ENCODE measurements at places on chromosomes 5 and 9. TPM values are rescaled to one million over a fixed set of nuclear protein-coding genes. Genes with fewer than 3 reads are reported as not detected.

The LAMC3 gene
- 0.81 TPM for total RNA-seq

The FAM200C gene
- 9.0 TPM for total RNA-seq

The FCN2 gene
- not detected for total RNA-seq

- H3K27ac ChIP-seq, result no peak overlapping the region
- DNase-seq, result no peak
- no peak overlapping the region for H3K4me3 ChIP-seq
- H3K27me3 ChIP-seq, result no peaks in the 10 kb centered on the region
- peaks cover 10% of the 10 kb centered on the region for H3K4me1 ChIP-seq
Measured at GRCh38 chr9:124386201-124386600, 29.0 kb downstream of the PSMB7 start.

GRCh38 chr9:84893419-84894128, 224.0 kb downstream of the NTRK2 start:
- DNase-seq, result no peak
- H3K36me3 ChIP-seq, result no peaks in the 10 kb centered on the region
- no peak overlapping the region for H3K4me3 ChIP-seq
- H3K27ac ChIP-seq, result no peak overlapping the region
- peaks cover 11% of the 10 kb centered on the region for H3K4me1 ChIP-seq

DNA sequence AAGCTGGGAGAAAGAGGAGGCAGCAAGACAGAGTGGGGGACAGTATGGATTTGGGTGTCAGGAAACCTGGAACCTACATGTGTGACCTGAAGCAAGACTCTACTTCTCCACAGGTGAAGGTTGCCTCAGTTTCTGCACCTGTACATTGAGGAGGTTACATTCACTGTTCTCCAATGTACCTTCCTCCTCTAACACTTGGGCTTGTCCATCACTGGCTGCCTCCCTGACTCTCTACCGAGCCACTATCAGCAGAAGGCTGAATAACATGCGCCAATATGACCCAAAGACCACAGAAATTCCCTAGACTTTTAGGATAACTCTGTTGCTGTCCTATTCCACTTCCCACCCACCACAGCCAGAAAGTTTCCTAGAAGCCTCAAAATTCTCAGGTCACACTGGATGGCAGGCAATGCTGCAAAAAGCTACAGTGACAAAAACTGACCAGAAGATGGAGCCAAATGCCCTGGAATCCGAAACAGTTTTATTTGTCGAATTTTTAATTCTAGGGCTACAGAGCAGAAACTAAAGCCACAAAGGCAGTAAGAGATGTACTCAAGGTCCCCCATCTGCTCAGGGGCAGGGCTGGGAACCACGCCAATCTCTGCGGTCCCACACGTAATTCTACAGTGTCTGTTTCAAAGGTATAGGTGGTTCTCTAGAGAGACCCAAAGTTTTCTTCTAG, 64.4 kb downstream of the FAM114A2 start:
- no peaks in the 10 kb centered on the region for H3K27me3 ChIP-seq
- H3K27ac ChIP-seq, result no peak overlapping the region
- no peak for DNase-seq
- H3K36me3 ChIP-seq, result no peaks in the 10 kb centered on the region
- no peak overlapping the region for H3K4me3 ChIP-seq

- H3K36me3 ChIP-seq, result no peaks in the 10 kb centered on the region
- no peak overlapping the region for H3K27ac ChIP-seq
- H3K4me1 ChIP-seq, result peaks cover 11% of the 10 kb centered on the region
- H3K27me3 ChIP-seq, result no peaks in the 10 kb centered on the region
- no peak overlapping the region for H3K4me3 ChIP-seq
- no peak for DNase-seq
Measured at GRCh38 chr5:67515020-67515689, 318.6 kb upstream of the CD180 start.

DNA sequence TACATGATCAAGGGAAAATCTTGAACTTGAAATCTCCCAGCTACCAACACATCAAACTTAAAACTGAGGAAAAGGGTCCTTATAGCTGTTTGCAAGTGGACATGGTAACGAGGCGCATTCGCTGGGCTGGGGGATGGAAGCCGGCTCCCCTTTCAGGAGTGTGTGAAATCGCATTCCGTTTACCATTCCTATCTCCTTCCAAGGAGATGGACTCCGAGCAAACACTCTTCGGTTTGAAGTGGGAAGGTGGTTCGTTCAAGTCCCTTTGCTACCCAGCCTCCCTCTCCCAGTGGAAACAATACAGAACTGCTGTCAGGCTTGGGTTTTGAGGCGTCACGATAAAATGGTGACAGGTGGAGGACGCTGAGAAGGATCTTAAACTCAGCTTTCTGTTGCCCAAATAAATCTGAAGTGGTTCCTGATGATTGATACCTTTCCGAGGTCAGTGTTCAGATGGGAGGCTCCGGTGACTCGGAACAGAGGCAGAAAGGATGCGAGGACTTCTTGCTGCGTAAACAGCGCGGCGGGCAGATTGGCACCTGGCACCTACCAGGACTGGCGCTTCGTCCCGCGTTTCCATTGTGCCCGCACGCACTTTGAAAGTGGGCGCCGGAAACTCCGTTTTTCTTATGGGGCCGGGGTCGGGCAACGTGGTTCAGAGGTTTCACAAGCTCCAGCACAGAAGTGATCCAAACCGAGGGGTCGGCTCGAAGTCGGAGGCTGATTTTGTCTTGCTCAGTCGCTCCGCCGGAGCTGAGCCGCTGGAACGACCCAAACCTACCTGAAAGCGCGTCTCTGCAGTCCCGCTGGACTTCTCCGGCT, 7.0 kb downstream of the MSX2 start:
- H3K4me1 ChIP-seq, result peaks cover 6% of the 10 kb centered on the region
- no peaks in the 10 kb centered on the region for H3K36me3 ChIP-seq
- H3K4me3 ChIP-seq, result no peak overlapping the region
- peaks cover 10% of the 10 kb centered on the region for H3K27me3 ChIP-seq
- DNase-seq, result no peak
- H3K27ac ChIP-seq, result no peak overlapping the region

DNA sequence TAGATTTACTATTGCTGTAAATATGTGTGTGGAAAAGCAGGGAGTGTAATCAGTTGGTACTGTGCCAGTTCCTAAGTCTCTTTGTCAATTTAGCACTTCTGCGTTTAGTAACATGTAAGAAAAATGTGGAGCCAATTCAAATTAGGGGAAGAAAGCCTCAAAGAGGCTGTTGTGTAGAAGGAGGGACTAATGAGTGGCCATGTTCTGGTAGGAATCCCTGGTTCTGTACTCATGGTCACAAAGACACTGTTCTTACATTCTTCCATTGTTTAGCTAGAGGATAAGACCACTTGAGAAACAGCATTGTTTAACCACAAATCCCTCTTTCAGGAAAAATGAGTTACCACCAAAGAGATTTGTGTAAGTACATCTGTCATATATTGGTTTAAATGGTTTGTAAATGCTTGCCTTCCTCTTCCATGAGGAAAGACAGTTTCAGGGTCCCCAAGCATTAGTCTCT, 14.9 kb downstream of the ARHGEF28 start:
- H3K27me3 ChIP-seq, result no peaks in the 10 kb centered on the region
- no peak overlapping the region for H3K4me3 ChIP-seq
- DNase-seq, result no peak
- H3K4me1 ChIP-seq, result peaks cover 54% of the 10 kb centered on the region
- H3K36me3 ChIP-seq, result no peaks in the 10 kb centered on the region

DNA sequence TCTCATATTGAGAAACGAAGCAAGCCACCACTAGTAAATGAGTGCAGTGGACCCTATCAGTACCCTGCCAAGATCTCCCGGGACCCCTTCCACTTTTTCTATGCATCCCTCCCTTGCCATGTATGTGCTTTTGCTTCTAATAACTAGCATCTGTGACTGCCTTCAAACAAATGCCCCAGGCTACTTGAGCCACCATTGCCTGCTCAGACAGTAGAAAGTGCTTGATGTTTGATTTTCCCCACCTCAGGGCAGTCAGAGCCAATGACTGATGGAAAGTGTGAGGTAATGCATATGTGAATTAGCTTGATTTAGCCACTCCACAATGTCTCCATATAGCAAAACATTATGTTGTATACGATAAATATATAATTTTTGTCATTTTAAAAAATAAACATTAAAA, 797.3 kb upstream of the ACO1 start:
- no peaks in the 10 kb centered on the region for H3K36me3 ChIP-seq
- H3K4me1 ChIP-seq, result no peaks in the 10 kb centered on the region
- no peaks in the 10 kb centered on the region for H3K27me3 ChIP-seq

- no peak overlapping the region for H3K27ac ChIP-seq
- H3K36me3 ChIP-seq, result no peaks in the 10 kb centered on the region
- no peak for DNase-seq
- no peak overlapping the region for H3K4me3 ChIP-seq
Measured at GRCh38 chr9:116175614-116176013, 22.0 kb downstream of the PAPPA start.

DNA sequence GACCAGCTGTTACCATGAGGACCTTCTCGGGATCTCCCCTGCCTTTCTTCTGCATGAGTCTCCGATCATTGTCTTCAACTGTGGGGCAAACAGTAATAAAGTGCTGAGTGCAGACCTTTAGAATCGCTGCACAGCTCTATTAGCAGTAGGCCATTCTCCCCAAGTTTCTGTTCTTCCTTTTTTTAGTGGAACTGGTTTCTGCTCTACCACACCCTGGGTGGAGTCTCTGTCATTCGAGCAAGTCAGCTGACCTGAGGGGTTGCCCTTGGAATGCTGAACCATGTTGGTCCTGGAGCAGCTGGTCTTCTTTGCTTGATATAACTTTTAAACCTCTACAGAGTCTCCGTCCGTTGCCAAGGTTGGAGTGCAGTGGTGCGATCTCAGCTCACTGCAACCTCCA, 33.4 kb upstream of the GNPDA1 start:
- no peak overlapping the region for H3K27ac ChIP-seq
- DNase-seq, result no peak
- no peaks in the 10 kb centered on the region for H3K4me1 ChIP-seq
- no peaks in the 10 kb centered on the region for H3K36me3 ChIP-seq

GRCh38 chr5:3613726-3614125, 18.1 kb downstream of the IRX1 start:
- H3K4me1 ChIP-seq, result no peaks in the 10 kb centered on the region
- DNase-seq, result no peak
- H3K27ac ChIP-seq, result no peak overlapping the region
- H3K27me3 ChIP-seq, result no peaks in the 10 kb centered on the region
- H3K4me3 ChIP-seq, result no peak overlapping the region
- H3K36me3 ChIP-seq, result no peaks in the 10 kb centered on the region

- H3K27ac ChIP-seq, result no peak overlapping the region
- no peak for DNase-seq
- H3K27me3 ChIP-seq, result no peaks in the 10 kb centered on the region
- H3K36me3 ChIP-seq, result no peaks in the 10 kb centered on the region
Measured at GRCh38 chr9:127258606-127259471, 5.7 kb upstream of the GARNL3 start.

- H3K27ac ChIP-seq, result no peak overlapping the region
- no peak for DNase-seq
- no peak overlapping the region for H3K4me3 ChIP-seq
- no peaks in the 10 kb centered on the region for H3K27me3 ChIP-seq
- H3K4me1 ChIP-seq, result no peaks in the 10 kb centered on the region
Measured at GRCh38 chr9:21443849-21444625, 3.8 kb downstream of the IFNA1 start.

- no peak overlapping the region for H3K4me3 ChIP-seq
- no peaks in the 10 kb centered on the region for H3K4me1 ChIP-seq
- H3K36me3 ChIP-seq, result no peaks in the 10 kb centered on the region
- no peak for DNase-seq
Measured at GRCh38 chr5:158007336-158007735, 148.4 kb upstream of the CLINT1 start.

Measured in thyroid gland (tissue), 4 donors.